Activated CD4-positive, alpha-beta memory T cell treated with anti-CD3 and anti-CD28 coated beads for 36 hours (primary cell): ENCODE measurements at places on chromosomes 4 and X. TPM values are rescaled to one million over a fixed set of nuclear protein-coding genes. Genes with fewer than 3 reads are reported as not detected.
A peak's percentile ranks its signal among the peaks of the same experiment; 100 is the strongest.

- DNase-seq = no peak
These were observed 36.1 kb downstream of the EVC start for GRCh38 chr4:5746829-5747737.

- no peak for DNase-seq
These were observed 146.8 kb upstream of the IL1RAPL2 start for GRCh38 chrX:104419211-104419610.

The SPANXA1 gene
- not detected for total RNA-seq

- no peak for DNase-seq
These were observed 27.8 kb upstream of the TMPRSS11D start for GRCh38 chr4:67911638-67912037.

GRCh38 chrX:123960956-123961267 lies 594 bp upstream of the STAG2 start:
- no peak for DNase-seq

The FAM184B gene
- total RNA-seq = not detected

The TRIM60 gene
- not detected for total RNA-seq

DNA sequence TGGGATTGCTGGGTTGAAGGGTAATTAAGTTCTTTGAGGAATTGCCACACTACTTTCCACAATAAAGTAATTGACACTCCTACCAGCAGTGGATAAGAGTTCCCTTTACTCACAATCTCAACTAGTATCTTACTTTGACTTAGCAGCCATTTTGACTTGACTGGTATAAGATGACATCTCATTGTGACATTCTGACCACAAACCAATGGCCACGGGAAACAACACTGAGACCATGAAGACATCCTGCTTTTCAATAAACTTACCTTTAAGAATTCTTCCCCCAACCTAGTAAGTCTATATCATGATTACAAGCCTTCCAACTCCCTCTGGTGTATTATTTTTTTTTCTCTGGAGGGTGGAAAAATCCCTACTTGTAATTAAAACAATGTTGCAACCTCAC lies 66.9 kb upstream of the WDR1 start:
- DNase-seq = peak; percentile 38
